Cortex of kidney (tissue), 1 donor: ENCODE measurements at places on chromosomes 6 and 20.

GRCh38 chr6:156886409-156886808, 109.2 kb downstream of the ARID1B start:
- DNase-seq, result no peak

DNA sequence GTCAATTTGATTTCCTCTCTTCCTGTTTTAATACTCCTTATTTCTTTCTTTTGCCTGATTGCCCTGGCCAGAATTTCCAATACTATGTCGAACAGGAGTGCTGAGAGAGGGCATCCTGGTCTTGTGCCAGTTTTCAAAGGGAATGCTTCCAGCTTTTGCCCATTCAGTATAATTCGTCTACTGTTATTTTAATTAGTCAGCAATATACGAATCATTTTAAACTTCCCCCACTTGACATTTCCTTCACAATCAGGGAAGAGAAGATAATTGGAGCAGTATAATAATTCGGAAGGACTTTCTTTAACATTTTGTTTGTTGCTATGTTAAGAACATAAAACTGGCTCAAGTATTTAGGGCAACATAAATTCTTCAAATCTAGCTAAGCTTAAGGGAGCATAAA, 860.3 kb upstream of the SLC35B3 start:
- no peak for DNase-seq

- no peak for DNase-seq
Measured at GRCh38 chr20:45406260-45407066, 1.6 kb upstream of the DBNDD2 start.

DNA sequence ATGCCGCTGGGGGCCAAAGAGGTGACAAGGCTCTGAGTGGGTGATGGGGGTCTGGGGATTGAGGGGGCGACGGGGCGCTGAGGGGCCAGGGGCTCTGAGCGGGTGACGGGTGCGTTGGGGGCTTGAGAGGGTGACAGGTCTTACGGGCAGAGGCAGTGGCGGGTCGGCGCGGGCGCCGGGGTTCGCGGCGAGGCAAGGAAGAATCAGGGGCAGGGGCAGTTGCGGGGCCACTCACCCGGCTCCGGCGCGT, 146 bp downstream of the ZNFX1 start:
- no peak for DNase-seq

- DNase-seq, result no peak
Measured at GRCh38 chr6:33061987-33062386, 11.5 kb downstream of the HLA-DPA1 start.

DNA sequence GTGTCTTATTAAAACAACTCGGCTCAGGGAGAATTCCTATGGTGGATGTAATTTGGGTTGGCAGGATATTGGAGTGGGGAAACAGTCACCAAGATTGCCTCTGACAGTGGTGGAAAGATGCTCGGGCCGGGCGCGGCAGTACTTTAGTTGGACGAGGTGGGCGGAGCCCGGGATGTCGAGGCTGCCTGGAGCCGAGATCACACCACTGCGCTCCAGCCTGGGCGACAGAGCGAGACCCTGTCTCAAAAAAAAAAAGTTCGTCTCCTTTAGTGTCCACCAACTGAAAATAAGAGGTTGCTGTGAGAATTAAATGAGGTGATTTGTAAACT, 621 bp downstream of the NOL7 start:
- DNase-seq, result no peak

DNA sequence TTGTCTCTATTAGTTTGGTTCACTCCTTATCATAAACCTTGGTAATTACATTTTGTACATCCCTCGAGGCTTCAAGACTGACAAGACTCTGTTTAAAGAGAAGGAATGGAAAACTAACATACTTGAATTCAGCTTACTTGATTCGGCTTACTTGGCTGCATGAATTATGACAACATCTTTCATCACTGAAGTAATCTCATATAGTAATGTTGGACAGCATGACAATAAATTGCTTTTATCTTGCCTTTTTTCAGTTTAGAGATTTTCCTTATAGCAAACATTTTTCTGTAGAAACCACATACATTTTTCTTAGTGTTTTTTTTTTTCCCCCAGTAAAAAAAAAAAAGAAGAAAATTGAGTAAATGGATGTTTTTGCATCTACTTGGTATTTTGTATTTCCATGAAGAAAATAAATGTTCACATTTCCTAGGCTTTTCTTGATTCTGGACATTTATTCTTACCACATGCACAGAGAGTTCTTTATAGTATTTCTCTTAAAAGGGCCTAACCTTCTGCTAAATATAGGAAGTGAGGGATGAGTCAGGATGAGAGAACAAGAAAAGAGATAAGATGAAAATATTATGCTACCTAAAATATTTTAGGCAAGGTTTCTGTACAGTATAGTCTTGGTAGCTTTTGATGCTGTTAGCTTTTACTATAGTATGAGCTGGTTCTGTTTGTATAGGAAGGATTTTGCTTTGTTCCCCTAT, 101.0 kb upstream of the HDGFL1 start:
- no peak for DNase-seq

GRCh38 chr6:34674268-34674639, 22.3 kb downstream of the ILRUN start:
- DNase-seq, result no peak

DNA sequence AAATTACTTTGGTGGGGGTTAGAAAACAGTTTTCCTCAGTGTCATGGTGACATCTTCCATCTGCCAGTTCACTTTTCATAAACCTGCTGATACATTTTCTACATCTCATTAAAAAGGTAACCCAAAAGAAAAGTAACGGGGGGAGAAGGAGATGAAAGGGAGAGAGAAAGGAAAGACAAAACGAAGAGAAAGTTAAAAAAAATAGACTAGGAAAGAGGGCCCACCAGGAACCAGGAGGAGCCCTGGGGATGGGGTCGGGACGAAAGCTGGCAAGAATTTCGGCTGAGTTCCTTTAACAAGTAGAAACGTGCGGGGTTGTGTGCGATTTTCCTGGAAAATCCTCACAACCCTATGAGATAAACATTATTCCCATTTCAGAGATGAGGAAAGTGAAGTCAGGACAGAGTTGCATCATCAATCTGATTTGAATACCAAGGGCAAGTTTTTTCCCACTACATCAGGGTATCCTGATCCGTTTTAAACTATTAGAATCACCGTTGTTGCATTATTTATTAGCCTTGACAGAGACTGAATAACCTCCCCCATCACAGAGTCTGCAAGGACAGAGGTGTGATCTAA, 53.4 kb upstream of the TPD52L1 start:
- no peak for DNase-seq
